Thoracic aorta (tissue), 2 donors: ENCODE measurements at places on chromosomes 2 and 18. TPM values are rescaled to one million over a fixed set of nuclear protein-coding genes. Genes with fewer than 3 reads are reported as not detected.

Gene FAM228A
- total RNA-seq: 0.81 TPM

Gene ASPRV1
- total RNA-seq: 1.8 TPM

Gene ERBB4
- total RNA-seq: 29.3 TPM

Gene AQP4
- total RNA-seq: not detected

Gene C2orf78
- total RNA-seq: not detected

Gene MYO1B
- total RNA-seq: 74.7 TPM

DNA sequence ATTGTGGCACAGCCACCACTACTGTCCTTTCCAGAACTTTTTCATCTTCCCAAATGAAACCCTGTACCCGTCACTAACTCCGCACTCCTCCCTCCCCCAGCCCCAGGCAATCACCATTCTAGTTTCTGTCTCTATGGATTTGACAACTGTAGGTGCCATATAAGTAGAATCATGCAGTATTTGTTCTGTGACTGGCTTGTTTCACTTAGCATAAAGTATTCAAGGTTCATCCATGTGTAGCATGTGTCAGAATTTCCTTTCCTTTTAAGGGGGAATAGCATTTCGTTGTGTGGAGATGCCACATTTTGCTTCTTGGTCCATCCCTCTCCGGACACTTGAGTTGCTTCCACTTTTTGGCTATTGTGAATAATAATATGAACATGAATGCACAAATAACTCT, 842 bp upstream of the CKAP2L start:
- no peaks in the 10 kb centered on the region for H3K36me3 ChIP-seq
- no peak overlapping the region for H3K27ac ChIP-seq
- peaks cover 5% of the 10 kb centered on the region for H3K4me1 ChIP-seq

DNA sequence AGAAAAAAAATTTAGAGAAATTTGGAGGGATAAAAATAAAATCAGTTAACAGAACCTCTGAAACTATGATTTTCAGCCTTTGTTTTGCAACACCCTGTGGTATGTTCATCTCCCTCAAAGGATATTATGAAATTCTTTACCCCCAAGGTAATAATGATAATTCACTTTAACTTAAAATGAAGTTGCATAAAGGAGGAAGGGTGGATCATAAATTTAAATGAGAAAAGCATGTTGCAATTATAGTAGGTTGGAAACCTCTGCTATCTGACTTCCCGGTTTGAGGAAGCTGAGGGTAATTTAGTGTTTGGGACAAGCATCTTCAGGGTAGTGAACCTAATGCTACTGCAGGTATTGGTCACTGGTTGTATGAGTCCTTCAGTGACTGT, 102.9 kb downstream of the BABAM2 start:
- H3K4me1 ChIP-seq: peaks cover 13% of the 10 kb centered on the region
- H3K27me3 ChIP-seq: no peaks in the 10 kb centered on the region
- no peak overlapping the region for H3K4me3 ChIP-seq
- no peak overlapping the region for H3K27ac ChIP-seq
- no peak for DNase-seq

- no peaks in the 10 kb centered on the region for H3K27me3 ChIP-seq
- no peaks in the 10 kb centered on the region for H3K36me3 ChIP-seq
- H3K4me3 ChIP-seq: no peak overlapping the region
- no peaks in the 10 kb centered on the region for H3K4me1 ChIP-seq
- H3K27ac ChIP-seq: no peak overlapping the region
Observed at GRCh38 chr2:47299555-47299954, 103.4 kb upstream of the MSH2 start.

- peaks cover 34% of the 10 kb centered on the region for H3K4me1 ChIP-seq
- H3K27me3 ChIP-seq: no peaks in the 10 kb centered on the region
- no peak for DNase-seq
- H3K27ac ChIP-seq: no peak overlapping the region
Observed at GRCh38 chr2:168315331-168316072, 68.1 kb upstream of the STK39 start.

DNA sequence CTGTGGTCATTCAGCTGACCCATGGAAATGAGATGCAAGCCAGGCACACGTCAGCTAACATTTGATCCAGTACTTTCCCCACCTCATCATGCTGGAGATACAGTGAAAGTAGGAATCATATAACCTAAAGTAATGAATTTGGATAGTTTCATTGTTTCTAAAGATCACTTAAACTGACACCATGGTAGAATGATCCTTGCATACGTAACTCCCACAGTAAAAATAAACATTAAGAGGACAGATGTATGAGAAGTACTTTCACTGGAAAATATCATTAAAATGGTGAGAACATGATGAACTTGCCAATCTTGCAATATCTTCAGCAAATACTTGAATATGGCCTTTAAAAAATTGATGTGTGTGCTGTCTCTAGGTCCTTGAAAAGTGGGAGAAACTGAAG, 85.4 kb downstream of the MAIP1 start:
- no peaks in the 10 kb centered on the region for H3K36me3 ChIP-seq
- no peak for DNase-seq
- no peak overlapping the region for H3K27ac ChIP-seq
- no peaks in the 10 kb centered on the region for H3K4me1 ChIP-seq

DNA sequence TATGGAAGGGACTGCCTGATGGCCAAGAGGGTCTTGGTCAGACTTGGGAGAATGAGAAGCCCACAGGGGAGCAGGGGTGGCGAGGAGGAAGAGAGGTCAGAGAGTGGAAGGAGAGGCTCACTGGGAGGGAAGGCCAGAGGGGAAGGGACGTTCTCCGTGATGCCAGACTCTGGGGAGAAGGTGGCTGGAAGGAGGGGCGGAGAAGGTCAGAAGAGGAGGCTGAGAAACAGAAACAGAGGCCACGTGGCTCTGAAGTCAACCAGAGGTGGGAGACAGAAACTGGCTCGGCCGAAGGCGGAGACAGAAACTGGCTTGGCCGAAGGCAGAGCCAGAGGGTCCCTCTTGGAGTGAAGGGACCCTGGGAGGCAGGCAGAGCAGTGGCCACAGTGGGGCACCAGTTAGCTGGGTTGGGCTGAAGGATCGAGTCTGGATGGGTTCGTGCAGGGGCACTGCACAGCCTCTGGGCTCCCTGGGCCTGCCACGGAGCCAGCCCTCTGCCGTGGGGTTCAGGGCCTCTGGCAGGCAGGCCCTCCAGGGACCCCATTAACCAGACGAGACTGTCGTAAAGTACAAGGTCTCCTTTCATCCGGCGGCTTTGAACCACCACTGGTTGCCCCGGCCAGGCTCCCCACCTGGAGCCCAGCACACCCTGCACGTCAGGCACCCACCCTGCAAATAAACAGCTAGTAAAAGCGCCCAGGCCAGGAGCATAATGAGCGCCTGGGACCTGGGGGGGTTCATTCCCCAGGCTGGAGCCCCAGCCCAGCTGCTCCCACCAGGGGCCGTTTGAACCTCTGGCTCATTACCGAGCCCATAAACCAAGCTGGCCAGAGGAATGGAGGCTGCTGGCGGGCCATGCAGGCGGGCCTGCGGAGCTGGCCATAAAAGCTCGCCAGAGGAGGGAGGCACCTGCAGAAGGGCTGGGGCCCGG, 218.8 kb downstream of the DYSF start:
- no peaks in the 10 kb centered on the region for H3K27me3 ChIP-seq
- H3K4me3 ChIP-seq: no peak overlapping the region
- H3K27ac ChIP-seq: no peak overlapping the region
- H3K36me3 ChIP-seq: no peaks in the 10 kb centered on the region
- no peaks in the 10 kb centered on the region for H3K4me1 ChIP-seq

DNA sequence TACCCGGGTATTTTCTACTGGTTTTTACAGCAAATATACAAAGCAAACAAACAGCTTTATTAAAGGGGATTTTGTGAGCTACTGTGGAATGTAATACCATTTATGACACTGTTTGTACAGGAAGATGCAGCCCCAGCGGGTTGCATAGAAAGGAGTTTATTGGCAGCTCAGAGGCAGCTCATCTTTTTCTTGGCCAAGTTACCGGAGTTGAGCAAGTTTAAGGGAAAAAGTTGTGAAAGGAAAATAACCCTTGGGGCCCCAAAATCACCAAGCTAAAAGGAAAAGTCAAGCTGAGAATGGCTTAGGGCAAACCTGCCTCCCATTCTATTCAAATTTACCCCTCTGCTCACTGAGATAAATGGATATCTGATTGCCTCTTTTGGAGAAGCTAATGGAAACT, 60.8 kb downstream of the MOB4 start:
- H3K36me3 ChIP-seq: no peaks in the 10 kb centered on the region
- H3K27ac ChIP-seq: no peak overlapping the region
- H3K27me3 ChIP-seq: no peaks in the 10 kb centered on the region
- no peak for DNase-seq

DNA sequence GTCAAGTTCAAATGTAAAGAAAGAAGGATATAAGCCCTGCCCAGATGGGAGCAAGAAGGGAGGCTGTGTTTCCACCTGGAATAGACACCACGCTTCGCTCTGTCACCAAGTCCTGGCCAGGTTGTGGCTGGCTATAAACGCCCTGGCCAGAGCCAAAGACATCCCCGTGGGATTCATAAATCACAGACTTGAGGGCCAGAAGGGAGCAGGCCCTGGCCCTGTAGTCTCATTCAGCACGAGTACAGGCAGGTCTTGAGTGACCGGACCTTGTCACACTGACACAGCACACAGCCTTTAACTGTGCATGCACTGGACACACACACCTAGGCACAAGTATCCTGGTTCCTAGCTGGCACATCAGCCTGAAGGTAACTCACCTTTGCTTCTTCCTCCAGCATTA, 94.5 kb upstream of the MGAT4A start:
- H3K4me3 ChIP-seq: no peak overlapping the region
- H3K36me3 ChIP-seq: no peaks in the 10 kb centered on the region
- peak overlapping the region; percentile 16 for H3K27ac ChIP-seq

DNA sequence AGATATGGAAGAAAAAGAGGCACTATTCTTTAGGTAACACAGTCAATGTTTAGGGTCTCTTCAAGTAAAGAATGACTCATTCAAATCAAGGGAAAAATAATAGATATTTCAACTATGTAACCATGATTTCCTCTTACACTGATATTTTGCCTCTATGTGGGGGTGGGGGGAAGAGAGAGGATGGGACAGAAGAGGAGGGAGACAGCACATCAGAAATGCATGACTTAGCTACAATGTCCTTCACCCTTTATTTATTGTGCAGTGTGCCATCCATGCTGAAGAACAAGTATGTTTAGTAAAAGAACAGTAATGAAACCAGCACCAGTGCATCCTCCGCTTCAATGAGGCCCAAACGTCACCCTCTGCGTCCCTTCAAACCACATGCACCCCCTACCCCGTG, 204.8 kb downstream of the HDAC4 start:
- no peaks in the 10 kb centered on the region for H3K27me3 ChIP-seq
- peaks cover 3% of the 10 kb centered on the region for H3K36me3 ChIP-seq
- no peak overlapping the region for H3K27ac ChIP-seq
- no peak for DNase-seq

DNA sequence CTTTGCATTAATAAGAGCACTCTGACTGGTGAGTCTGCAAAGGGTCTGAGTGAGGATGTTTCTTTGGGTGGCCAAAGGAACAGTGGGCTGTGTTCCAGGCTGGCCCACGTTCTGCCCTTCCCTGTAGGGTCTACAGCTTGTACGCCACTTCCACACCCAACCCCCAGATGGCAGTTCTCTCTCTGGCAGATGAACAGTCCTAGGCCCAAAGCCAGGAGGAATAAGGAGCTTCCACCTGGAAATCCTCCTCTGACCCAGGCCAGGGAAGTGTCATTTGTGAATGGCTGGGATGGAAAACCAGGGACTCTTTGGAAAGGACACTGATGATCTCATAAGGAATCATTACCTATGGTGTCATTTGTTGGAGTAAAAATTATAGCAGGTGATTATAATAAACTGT, 6.6 kb downstream of the OTOF start:
- H3K4me3 ChIP-seq: no peak overlapping the region
- no peak overlapping the region for H3K27ac ChIP-seq
- H3K36me3 ChIP-seq: no peaks in the 10 kb centered on the region

DNA sequence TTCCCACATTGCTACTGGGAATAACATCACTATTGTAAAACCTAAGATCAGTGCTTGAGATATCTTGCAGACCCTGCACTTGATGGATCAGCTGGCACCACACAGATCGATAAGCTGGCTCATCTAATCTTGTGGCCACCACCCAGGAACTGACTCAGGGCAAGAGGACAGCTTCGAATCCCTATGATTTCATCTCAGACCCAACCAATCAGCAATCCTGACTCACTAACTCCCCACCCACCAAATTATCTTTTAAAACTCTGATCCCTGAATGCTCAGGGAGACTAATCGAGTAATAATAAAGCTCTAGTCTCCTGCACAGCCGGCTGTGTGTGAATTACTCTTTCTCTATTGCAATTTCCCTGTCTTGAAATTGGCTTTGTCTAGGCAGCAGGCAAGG, 11.3 kb upstream of the TEX44 start:
- no peaks in the 10 kb centered on the region for H3K4me1 ChIP-seq
- no peaks in the 10 kb centered on the region for H3K36me3 ChIP-seq
- H3K27me3 ChIP-seq: no peaks in the 10 kb centered on the region
- H3K27ac ChIP-seq: no peak overlapping the region

- no peaks in the 10 kb centered on the region for H3K36me3 ChIP-seq
- no peak for DNase-seq
- H3K27ac ChIP-seq: no peak overlapping the region
- H3K4me1 ChIP-seq: no peaks in the 10 kb centered on the region
Observed at GRCh38 chr2:23513872-23514793, 129.2 kb downstream of the KLHL29 start.

- no peak overlapping the region for H3K4me3 ChIP-seq
- no peaks in the 10 kb centered on the region for H3K4me1 ChIP-seq
- H3K36me3 ChIP-seq: no peaks in the 10 kb centered on the region
- no peak for DNase-seq
- no peaks in the 10 kb centered on the region for H3K27me3 ChIP-seq
Observed at GRCh38 chr18:78519394-78520062, 460.1 kb upstream of the SALL3 start.
